ENCODE measurements at places on chromosomes 1 and 21.

DNA sequence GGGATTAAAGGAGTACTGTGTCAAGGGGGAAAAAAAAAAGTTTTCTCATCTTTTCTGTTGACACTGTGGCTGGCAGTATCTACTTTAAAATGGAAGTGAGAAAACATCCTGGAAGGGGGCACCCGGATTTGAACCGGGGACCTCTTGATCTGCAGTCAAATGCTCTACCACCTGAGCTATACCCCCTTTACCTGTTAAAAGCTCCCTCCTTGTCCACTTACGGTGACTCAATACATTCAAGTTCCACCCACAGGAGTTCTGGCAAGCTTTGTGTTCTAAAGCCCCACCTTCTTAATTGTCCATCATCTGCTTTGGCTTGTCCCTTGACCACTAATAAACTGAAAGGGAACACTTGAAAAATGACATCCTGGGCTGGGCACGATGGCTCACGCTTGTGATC lies 68.2 kb downstream of the FNBP1L start:
- DNase-seq: peak; percentile 50

- DNase-seq: no peak
These were observed 52.7 kb upstream of the A3GALT2 start for GRCh38 chr1:33373606-33374005.

DNA sequence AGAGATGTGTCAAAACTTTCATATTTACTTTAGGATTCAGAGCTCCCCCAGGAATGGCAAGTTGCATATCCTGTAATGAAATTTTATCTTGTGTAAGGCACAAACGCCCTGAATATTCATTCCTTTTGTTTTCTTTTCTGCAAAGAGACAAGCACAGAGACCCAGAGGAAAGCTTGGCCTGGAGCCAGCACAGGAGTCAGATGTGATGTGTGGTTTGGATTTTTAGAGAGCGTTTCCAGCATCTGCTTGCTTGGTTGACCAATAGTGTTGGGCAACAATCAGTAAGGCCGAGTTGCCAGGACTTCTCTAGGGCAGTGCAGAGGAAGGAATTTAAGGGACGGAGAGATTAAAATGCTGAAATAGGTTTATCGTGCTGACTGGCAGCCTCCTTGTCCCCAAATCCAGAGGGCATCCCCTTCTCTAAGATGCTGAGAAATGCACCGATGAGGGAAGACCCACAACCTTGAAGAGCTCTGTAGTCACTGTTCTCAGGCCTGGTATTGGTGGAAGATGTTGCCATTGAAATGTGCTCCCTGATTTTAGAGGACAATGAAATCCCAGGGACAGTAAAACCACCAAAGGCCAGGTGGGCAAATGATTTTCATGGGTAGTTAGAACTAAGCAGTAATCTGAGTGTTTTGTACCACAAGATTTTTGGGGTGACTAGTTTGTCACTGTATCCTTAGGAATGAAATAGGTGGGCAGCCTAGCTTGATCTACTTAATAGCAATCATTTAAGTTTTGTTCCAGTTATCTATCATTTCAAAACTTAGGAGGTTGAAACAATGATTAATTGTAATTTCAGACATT lies 37.9 kb upstream of the RHOU start:
- peak; percentile 31 for DNase-seq

DNA sequence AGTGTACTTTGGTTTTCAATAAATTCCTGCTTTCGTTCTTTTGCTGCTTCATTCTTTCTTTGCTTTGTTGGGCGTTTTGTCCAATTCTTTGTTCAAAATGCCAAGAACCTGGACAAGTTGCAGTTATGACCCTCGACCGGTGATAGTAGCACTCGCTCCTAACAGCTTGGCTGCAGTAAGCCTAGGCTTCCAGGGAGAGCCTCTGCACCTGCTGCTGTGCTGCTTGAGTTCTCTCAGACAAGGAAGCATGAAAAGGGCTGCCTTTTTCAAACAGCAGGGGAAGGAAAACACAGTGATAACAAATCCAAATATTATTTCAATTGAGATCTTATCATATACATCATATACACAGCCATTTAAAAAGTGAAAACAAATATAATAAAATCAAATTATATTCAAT lies 12.8 kb upstream of the RIPK4 start:
- DNase-seq: no peak

DNA sequence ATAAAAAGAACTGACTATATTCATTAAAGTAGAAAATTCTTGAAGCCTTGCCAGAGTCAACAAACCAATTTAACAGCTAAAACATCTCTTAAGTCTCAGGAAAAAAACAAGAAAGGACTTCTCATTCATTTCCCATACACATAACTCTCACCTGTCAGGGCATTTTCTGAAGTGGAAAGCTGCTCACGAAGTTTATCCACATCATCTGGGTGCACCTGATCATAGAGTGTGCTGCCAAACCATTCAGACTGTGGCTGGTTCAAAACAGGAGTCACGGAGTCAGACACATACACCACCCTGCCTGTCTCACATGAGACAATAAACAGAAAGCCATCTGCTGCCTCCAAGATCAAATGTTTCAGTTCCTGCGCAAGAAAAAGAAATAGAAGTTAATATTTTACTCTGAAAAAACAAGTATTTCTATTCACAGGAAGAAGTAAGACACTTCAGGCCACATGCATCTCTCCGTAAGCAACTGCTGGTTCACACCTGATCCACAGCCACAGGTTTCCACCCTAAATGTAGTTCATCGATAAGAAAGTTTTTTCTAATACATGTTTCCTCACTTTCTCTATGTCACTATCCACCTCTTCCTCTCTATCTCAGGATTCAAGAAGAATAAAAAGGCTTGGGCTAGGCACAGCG lies 28.2 kb upstream of the CTSK start:
- no peak for DNase-seq

DNA sequence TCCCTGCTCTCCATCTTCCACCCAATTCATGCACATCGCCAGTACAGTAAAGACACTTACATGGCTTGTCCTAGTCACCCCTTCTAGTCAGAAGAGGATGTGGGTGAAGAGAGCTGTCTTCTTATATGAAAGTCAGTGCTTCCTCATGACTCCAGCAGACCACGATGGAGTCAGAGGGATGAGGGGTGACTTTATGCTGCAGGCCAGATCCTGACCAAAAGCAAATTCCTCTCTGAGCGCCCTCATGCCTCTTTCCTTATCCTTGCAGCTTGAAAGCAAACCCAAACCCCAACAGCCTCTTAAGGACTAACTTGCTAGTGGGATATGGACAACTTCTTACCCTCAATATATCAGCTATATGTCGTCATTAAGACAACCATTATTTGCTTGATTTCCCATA lies 348.2 kb upstream of the DUSP10 start:
- no peak for DNase-seq

GRCh38 chr1:154420961-154421924 lies 16.1 kb downstream of the IL6R start:
- DNase-seq: no peak

DNA sequence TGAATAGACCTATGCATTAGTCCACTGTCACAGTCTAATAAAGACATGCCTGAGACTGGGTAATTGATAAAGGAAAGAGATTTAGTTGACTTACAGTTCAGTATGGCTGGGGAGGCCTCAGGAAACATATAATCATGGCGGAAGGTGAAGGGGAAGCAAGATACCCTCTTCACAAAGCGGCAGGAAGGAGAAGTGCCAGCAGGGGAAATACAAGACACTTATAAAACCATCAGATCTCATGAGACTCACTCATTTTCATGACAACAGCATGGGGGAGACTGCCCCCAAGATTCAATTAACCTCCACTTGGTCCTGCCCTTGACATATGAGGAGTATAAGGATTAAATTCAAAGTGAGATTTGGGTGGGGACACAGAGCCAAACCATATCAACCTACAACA lies 59.4 kb downstream of the CAPN9 start:
- no peak for DNase-seq

DNA sequence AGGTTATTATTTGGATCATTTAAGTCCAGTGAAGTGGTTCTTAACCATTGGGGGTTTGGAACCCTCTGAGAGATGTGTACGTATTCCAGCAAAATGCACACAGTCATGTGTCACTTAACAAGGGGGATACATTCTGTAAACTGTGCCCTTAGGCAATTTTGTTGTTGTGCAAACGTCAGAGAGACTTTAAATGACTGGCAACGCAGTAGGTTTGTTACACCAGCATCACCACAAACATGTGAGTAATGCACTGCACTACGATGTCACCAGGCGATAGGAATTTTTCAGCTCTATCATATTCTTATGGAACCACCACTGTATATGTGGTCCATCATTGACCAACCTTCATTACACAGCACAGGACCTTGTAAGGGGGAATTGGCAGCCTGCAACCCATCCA lies 11.9 kb downstream of the AHCYL1 start:
- DNase-seq: no peak

GRCh38 chr1:47837866-47838561 lies 159.2 kb downstream of the TRABD2B start:
- DNase-seq: no peak

DNA sequence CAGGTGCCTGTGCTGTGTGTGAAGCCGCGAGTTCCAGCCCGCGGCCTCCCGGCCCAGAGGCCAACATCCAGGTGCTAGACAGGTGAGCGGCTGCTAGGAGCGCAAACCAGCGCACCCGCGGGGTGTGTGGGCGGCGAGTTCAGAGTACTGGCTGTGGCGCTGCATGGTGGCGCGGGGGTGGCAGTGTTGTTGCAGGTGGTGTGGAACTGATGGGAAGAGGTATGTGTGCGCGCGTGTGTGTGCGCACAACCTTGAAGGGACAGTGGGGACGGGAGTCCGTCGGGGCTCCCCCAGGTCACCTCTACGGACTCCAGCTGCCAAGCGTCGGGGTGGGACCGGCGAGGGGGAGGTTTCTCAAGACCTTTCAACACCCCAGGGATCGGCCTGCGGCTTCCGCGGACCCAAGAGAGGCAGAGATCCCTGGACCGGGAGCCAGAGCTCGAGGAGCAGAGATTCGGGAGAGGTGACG lies 433 bp upstream of the DMBX1 start:
- peak; percentile 56 for DNase-seq

DNA sequence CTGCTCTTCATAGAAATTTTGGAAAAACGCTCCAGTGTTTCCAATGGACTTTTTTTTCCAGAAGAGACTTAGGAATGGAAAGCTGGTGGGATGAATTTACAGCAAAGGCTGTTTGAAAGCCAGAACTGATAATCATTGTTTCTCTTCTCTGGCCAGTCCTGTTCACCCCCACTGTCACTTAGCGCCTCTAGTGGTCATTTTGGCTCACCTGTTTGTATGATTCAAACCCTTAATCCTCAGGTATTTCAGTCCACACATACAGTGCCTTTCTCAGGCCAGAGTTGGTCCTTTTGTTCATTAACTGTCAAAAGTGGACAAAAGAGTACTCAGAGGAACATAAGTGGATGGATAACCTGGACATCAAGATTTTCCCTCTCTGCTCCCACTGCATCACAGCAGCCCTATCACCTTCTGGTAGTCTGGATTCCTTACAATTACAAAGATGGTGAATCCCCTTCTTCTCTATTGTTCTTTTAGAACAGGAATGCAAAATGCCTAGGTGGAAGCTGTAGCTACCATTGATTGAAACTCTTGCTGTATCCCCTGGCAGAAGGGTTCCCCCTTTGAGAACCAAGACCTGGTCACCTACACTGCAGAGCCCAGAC lies 177.6 kb upstream of the OLFM3 start:
- DNase-seq: peak; percentile 1

DNA sequence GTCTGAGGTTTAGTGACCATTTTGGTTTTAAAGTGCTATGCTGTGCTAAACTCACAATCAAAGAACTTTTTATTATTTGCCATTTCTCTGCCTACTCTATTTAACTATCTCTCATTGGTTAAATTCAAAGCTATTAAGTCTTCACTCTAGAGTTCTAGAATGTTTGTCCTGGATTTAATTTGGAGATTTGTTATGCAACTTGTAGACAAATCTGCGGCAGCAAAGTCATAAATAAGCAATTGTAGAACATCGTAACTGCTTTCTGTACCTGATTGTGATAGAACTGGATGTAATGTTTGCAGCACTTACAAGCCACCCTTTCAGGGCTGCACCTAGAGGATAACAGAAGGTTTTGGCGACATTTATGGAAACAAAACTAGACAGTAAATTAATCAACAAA lies 566.5 kb upstream of the ADGRL2 start:
- no peak for DNase-seq

GRCh38 chr21:45870851-45871615 lies 110.5 kb upstream of the COL6A1 start:
- DNase-seq: no peak

DNA sequence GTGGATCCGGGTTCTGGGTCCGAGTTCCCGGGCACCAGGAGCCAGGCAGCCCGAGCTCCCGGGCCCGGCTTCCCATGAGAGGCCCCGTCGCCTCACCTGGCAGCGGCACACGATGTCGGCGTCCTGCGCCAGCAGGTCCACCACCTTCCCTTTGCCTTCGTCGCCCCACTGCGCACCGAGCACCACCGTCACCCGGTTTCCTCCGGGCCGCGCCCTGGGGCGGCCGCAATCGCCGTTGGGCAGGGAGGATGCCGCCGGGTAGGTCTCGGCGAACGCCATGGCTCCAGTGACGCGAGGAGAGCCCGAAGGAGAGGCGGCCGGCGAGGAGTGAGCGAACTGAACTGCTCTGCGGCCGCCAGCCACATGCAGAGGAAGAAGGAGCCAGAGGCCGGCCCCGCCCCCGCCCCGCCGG lies at the start of gene ADSS2:
ADSS2 (minus strand) TSS at position 371 of the 412 bp plus-strand sequence; CDS start at position 279, 92 bp downstream.
- no peak for DNase-seq

GRCh38 chr1:39214714-39214997 lies 10.2 kb downstream of the MACF1 start:
- DNase-seq: no peak

GRCh38 chr1:155882235-155882634 lies 22.9 kb downstream of the SYT11 start:
- DNase-seq: no peak

- DNase-seq: no peak
These were observed 62.1 kb downstream of the SLC66A1 start for GRCh38 chr1:19374083-19374801.

DNA sequence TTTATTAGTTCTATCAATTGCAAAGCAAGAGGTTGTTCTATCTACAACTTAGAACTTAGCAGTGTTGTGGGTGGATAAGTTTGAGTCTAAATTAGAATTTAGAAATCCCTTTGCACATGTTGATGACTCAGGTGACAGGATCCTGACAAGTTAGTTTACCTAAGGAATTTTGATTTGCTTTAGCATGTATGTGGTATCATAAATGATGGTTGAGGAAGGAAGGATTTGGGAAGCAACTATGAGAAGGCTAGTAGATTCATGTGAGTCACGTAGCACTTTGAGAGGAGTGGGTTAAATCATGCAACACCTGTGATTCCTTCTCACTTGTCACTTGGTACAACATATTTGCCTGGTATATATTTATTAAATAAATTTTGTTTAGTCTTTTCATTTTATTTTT lies 223.7 kb upstream of the USP25 start:
- DNase-seq: no peak

- no peak for DNase-seq
These were observed 41.7 kb downstream of the ITPKB start for GRCh38 chr1:226697151-226697928.
